ENCODE measurements at places on chromosomes 2 and 18. TPM values are rescaled to one million over a fixed set of nuclear protein-coding genes. Genes with fewer than 3 reads are reported as not detected.

SYT4 gene
- total RNA-seq, result 0.20 TPM

GRCh38 chr18:63585988-63586387 is 1.2 kb upstream of the SERPINB13 start:
- DNase-seq, result no peak
- no peaks in the 10 kb centered on the region for H3K36me3 ChIP-seq
- H3K27me3 ChIP-seq, result peaks cover 2% of the 10 kb centered on the region
- no peaks in the 10 kb centered on the region for H3K4me1 ChIP-seq
- no peak overlapping the region for H3K27ac ChIP-seq
- no peak overlapping the region for H3K4me3 ChIP-seq

IL36RN gene
- total RNA-seq, result not detected

- peak overlapping the region; percentile 99 for H3K27ac ChIP-seq
- H3K36me3 ChIP-seq, result peaks cover 68% of the 10 kb centered on the region
- peak; percentile 46 for DNase-seq
- no peak overlapping the region for H3K4me3 ChIP-seq
Measured at GRCh38 chr2:97740590-97741182, 27.3 kb downstream of the ZAP70 start.

DTNA gene
- not detected for total RNA-seq

COX7A2L gene
- total RNA-seq, result 102 TPM

GRCh38 chr2:177638507-177638906 is 245.9 kb downstream of the AGPS start:
- H3K27me3 ChIP-seq, result peaks cover 8% of the 10 kb centered on the region
- no peak for DNase-seq
- H3K4me1 ChIP-seq, result no peaks in the 10 kb centered on the region
- no peak overlapping the region for H3K4me3 ChIP-seq
- H3K27ac ChIP-seq, result no peak overlapping the region

- H3K4me3 ChIP-seq, result no peak overlapping the region
- no peaks in the 10 kb centered on the region for H3K4me1 ChIP-seq
- H3K27ac ChIP-seq, result no peak overlapping the region
- DNase-seq, result no peak
- peaks cover 3% of the 10 kb centered on the region for H3K36me3 ChIP-seq
Measured at GRCh38 chr2:168482269-168482668, 26.2 kb downstream of the CERS6 start.

- H3K27ac ChIP-seq, result no peak overlapping the region
- no peaks in the 10 kb centered on the region for H3K36me3 ChIP-seq
- H3K27me3 ChIP-seq, result peaks cover 5% of the 10 kb centered on the region
- no peak overlapping the region for H3K4me3 ChIP-seq
- no peaks in the 10 kb centered on the region for H3K4me1 ChIP-seq
Measured at GRCh38 chr18:12391487-12392165, 14.6 kb upstream of the AFG3L2 start.

GRCh38 chr2:154402213-154402612 is 296.3 kb upstream of the KCNJ3 start:
- H3K4me3 ChIP-seq, result no peak overlapping the region
- no peak overlapping the region for H3K27ac ChIP-seq

- peaks cover 8% of the 10 kb centered on the region for H3K27me3 ChIP-seq
Measured at GRCh38 chr2:200146501-200146900, 160.0 kb upstream of the SPATS2L start.

CPO gene
- not detected for total RNA-seq

GRCh38 chr18:43606795-43607194 is 329.5 kb upstream of the SYT4 start:
- no peaks in the 10 kb centered on the region for H3K4me1 ChIP-seq
- H3K27ac ChIP-seq, result no peak overlapping the region
- DNase-seq, result no peak
- H3K27me3 ChIP-seq, result no peaks in the 10 kb centered on the region
- H3K36me3 ChIP-seq, result no peaks in the 10 kb centered on the region
- no peak overlapping the region for H3K4me3 ChIP-seq

DNA sequence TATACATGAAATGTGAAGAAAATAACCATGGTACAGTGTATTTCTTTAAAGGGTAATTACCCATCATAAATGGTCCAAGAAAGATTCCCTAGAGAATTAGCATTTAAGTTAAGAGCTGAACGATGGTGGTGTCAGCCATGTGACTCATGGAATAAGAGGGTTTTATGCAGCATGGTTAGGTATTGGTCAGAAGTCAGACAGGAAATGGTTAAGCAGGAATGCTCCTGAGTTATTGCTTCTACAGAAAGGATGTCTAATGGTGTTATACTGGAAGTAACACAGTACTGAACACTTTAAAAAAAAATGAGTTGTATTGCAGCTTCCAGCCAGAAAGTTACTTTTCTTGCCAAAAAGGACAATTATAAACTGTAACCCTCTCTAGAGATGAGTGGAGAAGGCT is 72.7 kb upstream of the UBE2E3 start:
- H3K4me3 ChIP-seq, result no peak overlapping the region
- H3K4me1 ChIP-seq, result no peaks in the 10 kb centered on the region
- no peaks in the 10 kb centered on the region for H3K36me3 ChIP-seq
- no peak overlapping the region for H3K27ac ChIP-seq
- H3K27me3 ChIP-seq, result peaks cover 16% of the 10 kb centered on the region

GRCh38 chr2:45950606-45951005 is 299.1 kb downstream of the PRKCE start:
- no peak overlapping the region for H3K27ac ChIP-seq
- H3K27me3 ChIP-seq, result no peaks in the 10 kb centered on the region
- no peak overlapping the region for H3K4me3 ChIP-seq
- H3K4me1 ChIP-seq, result peaks cover 3% of the 10 kb centered on the region

GRCh38 chr2:69188182-69188900 is 175.4 kb downstream of the ANTXR1 start:
- DNase-seq, result no peak
- peaks cover 52% of the 10 kb centered on the region for H3K27me3 ChIP-seq
- no peak overlapping the region for H3K4me3 ChIP-seq

DNA sequence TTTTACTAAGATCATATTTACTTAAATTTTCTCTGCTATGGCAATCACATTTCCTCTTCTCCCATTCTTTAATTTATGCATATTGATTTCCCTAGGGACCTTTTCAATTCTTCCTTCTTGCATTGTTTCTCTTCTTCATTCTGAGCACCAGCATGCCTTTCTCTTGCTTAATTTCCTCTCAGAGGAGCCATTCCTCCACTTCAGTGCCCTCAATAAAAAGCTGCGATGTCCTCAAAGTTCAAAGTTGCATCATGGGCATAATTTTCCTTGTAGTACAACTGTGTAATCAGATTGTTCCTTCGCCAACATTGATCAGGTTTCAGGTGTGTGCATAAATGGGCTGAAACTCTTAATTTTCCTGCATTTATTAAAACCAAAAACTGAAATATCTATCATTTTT is 21.8 kb upstream of the CD226 start:
- peaks cover 17% of the 10 kb centered on the region for H3K36me3 ChIP-seq
- DNase-seq, result no peak
- no peak overlapping the region for H3K4me3 ChIP-seq
- peaks cover 27% of the 10 kb centered on the region for H3K4me1 ChIP-seq
- no peaks in the 10 kb centered on the region for H3K27me3 ChIP-seq

- H3K36me3 ChIP-seq, result no peaks in the 10 kb centered on the region
- DNase-seq, result no peak
- no peak overlapping the region for H3K4me3 ChIP-seq
- no peaks in the 10 kb centered on the region for H3K27me3 ChIP-seq
Measured at GRCh38 chr2:3745920-3746319, 42.5 kb downstream of the DCDC2C start.

PAX8 gene
- 1.7 TPM for total RNA-seq

CREG2 gene
- total RNA-seq, result 0.65 TPM

GRCh38 chr2:207419331-207419730 is 110.4 kb upstream of the CREB1 start:
- peaks cover 16% of the 10 kb centered on the region for H3K4me1 ChIP-seq
- H3K4me3 ChIP-seq, result no peak overlapping the region
- H3K27ac ChIP-seq, result no peak overlapping the region
- DNase-seq, result no peak
- H3K36me3 ChIP-seq, result peaks cover 16% of the 10 kb centered on the region
- H3K27me3 ChIP-seq, result peaks cover 6% of the 10 kb centered on the region

- H3K4me3 ChIP-seq, result no peak overlapping the region
- H3K27ac ChIP-seq, result no peak overlapping the region
- peaks cover 12% of the 10 kb centered on the region for H3K27me3 ChIP-seq
- H3K4me1 ChIP-seq, result no peaks in the 10 kb centered on the region
- no peak for DNase-seq
Measured at GRCh38 chr2:238797537-238797936, 50.3 kb upstream of the TWIST2 start.

DNA sequence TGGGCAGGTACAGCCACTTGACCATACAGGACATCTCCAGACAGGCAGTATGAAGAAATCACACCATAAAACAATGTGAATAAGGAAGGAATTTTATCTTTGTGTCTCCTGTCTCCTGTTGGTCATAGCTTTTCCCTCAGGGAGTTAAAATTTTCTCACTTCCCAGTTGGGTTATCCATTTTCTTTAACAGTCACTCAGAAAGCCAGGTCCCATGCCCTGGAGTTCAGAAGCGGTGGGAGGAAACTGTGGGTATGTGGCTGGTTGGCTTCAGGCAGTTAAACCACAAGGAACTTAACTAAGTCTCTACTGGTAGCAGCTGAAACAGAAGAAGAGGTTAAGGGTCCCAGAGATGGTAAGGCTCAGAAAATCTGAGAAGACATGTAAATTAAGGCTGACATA is 6.5 kb upstream of the SMAD2 start:
- DNase-seq, result peak; percentile 37
- H3K36me3 ChIP-seq, result no peaks in the 10 kb centered on the region
- H3K4me1 ChIP-seq, result peaks cover 13% of the 10 kb centered on the region

GRCh38 chr18:54388203-54389142 is 30.8 kb downstream of the C18orf54 start:
- peaks cover 13% of the 10 kb centered on the region for H3K27me3 ChIP-seq
- H3K27ac ChIP-seq, result no peak overlapping the region
- peak; percentile 56 for DNase-seq
- no peak overlapping the region for H3K4me3 ChIP-seq
- H3K36me3 ChIP-seq, result no peaks in the 10 kb centered on the region
- H3K4me1 ChIP-seq, result peaks cover 28% of the 10 kb centered on the region

ONECUT2 gene
- total RNA-seq, result not detected

Measured in activated CD4-positive, alpha-beta memory T cell treated with anti-CD3 and anti-CD28 coated beads, Interleukin-2, amount 10 ng/mL, durations not matched to agents 7 days and 5 days (primary cell).